ENCODE measurements at places on chromosomes 12 and 14.

DNA sequence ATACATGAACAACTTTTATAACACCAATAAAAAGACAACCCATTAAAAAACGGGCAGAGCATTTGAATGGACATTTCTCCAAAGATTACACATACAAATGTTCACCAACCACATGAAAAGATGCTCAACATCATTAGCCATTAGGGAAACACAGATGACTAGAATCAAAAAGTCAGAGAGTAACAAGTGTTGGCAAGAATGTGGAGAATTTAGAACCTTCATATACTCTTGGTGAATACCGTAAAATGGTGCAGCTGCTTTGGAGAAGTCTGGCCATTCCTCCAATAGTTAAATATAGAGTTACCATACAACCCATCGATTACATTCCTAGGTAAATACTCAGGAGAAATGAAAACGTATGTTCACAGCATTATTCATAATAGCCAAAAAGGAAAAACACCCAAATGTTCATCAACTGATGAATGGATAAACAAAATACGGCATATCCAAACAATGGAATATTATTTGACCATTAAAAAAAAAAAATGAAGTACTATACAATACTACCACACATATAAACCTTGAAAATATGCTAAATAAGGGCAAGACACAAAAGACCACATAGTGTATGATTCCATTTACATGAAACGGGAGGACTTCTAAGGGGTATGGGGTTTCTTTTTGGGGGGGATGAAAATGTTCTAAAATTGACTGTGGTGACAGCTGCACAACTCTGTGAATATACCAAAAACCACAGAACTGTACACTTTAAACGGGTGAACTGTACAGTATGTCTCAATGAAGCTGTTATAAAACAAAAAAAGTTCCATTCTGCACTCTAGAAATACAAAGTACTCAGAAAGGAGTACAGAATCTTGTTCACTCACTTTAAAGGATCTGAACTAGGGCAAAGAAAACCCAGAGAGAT lies 3.2 kb downstream of the CORO1C start:
- DNase-seq: no peak

- DNase-seq: no peak
These were observed 282.1 kb upstream of the GRIP1 start for GRCh38 chr12:66960704-66961690.

GRCh38 chr14:105065280-105066228 lies at the start of gene GPR132:
Gene GPR132 (minus strand): TSS chr14:105065430. CDS start chr14:105055420, 10,010 bp downstream.
- peak; percentile 89 for DNase-seq

DNA sequence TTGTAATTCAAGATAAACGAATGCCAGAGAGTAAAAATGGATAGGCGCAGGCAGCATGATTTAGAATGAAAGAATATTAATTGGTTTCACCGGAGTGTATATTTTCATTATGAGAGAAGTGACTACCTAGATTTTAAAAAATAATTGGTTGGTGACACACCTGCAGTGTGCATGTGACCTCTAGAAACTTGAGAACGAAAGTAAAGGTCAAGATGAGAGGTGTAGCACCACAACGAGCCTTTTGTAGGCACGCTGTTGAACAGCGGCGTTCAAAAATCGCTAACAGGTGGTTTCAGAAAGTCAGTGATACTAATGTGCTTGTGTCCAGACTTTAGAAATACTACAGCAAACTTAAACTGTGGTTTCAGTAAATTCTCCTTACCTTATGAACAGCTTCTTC lies 123.8 kb downstream of the NPAS3 start:
- DNase-seq: no peak

GRCh38 chr14:76152333-76152681 lies 585 bp downstream of the GPATCH2L start:
- peak; percentile 75 for DNase-seq

- DNase-seq: no peak
These were observed 135.8 kb downstream of the INSM2 start for GRCh38 chr14:35669782-35670181.

- no peak for DNase-seq
These were observed 30.2 kb upstream of the NAV3 start for GRCh38 chr12:77800501-77800900.

- no peak for DNase-seq
These were observed 498.3 kb downstream of the FOXG1 start for GRCh38 chr14:29264865-29265264.

DNA sequence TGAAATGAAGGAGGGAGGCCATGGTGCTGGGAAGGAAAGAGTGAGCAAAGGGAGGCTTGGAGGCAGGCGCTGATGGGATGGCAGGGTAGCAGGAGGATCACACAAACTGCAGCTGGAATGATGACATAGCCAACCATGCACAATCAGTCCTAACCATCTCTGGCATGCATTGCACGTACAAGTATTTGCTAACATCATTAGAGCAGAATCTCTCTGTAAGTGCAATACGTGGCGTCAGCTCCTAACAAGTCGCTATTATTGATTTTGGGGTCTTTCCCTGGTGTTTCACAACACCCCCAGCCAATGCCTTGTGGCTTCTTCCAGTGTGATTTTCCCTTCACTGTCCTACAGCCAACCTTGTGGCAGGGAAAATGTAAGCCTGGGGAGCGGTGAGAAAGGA lies 18.5 kb downstream of the BDKRB1 start:
- no peak for DNase-seq

DNA sequence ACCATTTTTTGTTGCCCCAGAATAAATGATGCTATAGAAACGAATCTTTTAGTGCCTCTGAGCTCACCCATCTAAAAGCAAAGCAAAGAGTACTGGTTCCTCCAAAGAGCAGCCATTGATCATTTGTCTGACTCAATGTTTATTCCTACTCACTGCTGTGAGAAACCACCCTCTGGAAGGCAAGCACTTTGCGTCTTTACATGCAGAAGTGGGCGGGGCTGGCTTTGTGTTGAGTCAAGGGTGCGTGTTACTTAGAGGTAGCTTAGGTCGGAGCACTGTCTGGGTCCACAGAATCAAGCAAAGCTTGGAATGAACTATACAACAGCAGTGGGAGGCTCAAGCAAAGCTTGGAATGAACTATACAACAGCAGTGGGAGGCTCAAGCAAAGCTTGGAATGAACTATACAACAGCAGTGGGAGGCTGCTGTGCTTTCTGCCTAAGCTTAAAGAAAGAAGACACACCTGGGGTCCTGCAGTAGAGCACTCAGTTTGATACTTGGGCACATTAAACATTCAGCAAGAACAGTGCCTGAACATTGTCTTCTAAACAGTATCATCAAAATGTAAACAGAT lies 77.2 kb upstream of the PRICKLE1 start:
- DNase-seq: no peak

DNA sequence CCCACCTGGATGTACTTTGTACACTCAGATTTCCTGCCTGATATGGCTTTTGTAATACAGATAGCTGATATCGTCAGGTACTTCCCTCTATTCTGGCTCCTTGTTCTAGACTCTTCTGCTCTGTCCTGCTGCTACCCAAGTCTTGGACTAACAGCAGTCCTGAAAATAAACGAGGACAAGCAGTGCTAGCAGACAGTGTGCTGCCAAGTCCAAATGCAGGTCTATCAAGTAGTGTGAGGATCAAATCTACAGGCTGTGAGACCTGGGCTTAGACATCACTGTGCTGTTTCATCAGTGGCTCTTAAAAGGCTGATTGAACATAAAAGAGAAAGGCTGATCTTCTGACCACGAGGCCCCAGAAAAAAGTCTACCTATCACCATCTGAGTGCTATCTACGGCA lies 418.1 kb downstream of the APAF1 start:
- no peak for DNase-seq

DNA sequence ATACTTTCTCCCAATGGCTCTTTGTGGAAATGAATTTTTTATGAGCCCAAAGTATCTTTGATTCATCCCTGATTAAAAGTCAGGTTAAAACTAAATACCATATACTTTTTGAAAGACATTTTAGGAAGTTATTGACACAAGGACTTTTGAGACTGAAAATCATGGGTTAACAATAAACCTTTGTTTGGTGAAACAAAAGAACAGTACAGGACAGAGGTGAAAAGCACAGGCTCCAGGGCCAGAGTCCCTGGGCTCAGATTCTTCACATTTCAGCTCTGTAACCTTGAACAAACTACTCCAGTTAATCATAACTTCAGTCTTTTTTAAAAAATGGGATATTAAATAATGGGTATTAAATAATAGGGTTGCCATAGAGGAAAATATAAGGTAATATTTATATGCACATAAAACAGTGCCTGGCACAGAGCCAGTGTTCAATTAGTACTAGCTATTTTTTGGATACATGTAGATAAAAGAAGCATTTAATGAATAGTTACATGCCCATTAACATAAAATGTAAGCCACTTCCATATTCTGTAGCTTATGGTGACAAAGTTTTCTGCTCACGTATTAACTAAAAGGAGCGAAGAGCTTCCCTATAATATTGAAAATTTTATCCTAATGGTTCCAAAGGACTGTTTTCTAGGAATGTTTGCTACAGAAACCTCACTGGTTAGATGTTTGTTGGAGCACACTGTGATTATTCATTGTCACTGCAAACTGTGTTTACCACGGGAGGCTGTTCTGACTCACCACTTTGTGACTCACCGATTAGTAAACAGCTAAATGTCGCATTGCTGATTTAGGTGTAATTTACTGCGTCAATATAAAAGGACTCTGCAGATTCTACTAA lies 255.4 kb downstream of the DAD1 start:
- DNase-seq: peak; percentile 35

DNA sequence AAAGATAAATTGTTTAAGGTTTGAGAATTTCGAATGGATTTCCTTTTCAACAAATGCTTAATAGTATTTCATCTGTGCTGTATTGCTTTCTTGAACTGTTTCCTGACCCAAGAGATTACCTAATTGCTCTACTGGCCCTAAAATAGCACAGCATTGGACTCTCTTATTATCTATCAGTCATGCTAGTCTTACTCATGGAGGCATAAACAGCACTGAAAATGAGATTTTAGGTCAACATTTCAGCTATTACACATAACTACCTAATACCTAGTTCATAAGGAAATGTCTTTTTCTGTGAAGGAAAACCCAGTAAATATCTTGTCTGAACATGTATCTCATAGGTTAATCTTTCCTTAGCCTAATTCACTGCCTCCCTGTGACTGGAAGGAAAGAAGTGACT lies 4.3 kb upstream of the ABCD2 start:
- DNase-seq: no peak

DNA sequence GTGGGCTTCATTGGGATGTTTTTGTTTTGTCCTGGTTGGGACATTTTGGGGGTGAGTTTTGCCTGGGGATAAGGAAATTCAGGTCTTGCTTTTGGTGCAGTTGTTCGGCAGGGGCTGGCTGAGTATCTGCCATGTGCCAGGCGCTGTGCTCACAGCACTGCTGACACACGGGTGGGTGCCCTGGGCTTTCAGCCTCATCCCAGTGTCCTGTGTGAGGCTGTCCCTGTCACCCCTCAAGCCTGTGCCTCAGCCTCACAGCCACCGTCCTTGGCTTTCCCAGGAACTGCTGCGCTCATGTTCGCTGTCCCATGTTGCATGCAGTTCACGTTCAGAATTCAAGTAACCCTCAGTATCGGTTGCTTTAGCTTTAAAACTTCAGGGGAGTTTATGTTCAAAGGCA lies 24.9 kb downstream of the XRCC3 start:
- DNase-seq: no peak

- no peak for DNase-seq
These were observed 38.8 kb downstream of the SYNE3 start for GRCh38 chr14:95477411-95478269.

- no peak for DNase-seq
These were observed 244.3 kb upstream of the NOVA1 start for GRCh38 chr14:26841920-26842741.

DNA sequence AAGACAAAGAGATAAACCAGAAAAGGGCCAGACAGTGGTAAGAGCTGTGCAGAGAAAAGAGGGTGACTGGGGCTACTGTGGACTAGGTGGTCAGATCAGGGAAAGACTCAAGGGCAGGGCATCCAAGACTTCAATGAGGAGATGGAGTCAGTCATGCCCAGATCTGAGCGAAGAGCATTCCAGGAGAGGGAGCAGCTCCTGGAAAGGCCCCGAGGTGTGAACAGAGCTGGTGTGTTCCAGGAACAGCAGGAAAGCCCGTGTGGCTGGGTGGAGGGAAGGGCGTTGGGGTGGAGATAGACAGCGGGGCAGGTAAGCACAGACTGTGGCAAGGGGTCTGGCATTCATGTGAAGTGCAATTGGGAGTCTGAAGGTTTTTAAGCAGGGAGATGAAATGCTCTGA lies 16.8 kb downstream of the TTC7B start:
- DNase-seq: no peak

DNA sequence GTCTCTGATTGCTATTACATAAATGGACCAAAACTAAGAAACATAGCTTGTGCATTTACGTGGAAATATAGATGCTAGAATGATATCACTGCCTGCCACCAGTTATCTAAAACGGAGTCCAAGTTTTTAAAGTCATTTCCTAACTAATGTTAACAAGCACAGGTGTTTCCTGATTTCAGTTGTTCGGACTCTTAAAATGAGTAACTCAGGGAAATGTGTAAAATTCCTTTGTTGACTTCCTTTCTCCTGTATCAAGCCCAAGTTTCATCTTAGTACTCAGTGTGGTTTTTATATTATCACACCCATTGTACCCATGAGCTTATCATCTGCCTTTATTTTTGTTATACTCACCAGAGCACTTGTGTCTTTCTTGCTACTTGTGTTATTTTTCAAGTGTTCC lies 13.2 kb upstream of the PRKCH start:
- DNase-seq: no peak

DNA sequence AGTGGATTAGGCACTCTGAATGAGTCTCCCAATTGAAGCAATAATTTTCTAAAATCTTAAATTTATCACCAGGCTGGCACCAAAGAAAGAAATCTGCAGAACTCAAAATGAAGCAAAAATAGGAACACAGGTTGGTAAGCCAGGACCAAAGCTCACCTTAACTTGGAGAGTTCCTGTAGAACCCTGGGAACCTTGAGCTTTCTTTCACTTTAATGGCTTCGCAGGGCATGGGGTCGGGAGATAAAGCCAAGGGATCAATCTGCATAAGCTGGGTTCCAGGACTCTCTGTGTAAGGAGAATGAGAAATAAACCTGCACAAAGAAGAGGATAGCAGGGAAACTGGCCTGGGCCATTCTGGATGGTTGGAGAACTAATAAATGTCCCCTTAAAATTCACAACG lies 8.3 kb upstream of the VDR start:
- DNase-seq: no peak

DNA sequence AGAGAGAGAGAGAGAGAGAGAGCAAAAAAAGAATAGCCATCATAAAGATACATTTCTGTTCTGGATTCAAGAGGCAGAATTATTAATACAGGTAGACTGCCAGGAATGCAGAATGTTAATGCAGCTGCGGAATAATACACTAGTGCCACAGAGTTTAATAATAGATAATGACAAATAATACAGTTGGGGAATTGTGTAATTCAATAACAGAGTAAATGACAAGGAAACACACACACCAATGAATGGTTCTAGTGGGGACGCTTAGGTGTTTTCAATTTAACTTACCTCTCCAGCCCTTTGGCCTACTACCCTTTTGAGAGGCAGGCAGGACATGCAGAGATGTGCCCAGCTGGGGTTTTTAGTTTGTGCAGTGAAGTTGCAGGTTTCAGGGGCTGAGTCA lies 313.9 kb downstream of the NRXN3 start:
- no peak for DNase-seq

- no peak for DNase-seq
These were observed 35.5 kb upstream of the SOCS2 start for GRCh38 chr12:93536766-93537488.

Data from activated gamma-delta T cell treated with Interleukin-2 at 50 U/mL for 16 hours (primary cell).